Mesenchymal stem cell (in vitro differentiated cells and primary cell): ENCODE measurements at places on chromosomes 1 and 21.

DNA sequence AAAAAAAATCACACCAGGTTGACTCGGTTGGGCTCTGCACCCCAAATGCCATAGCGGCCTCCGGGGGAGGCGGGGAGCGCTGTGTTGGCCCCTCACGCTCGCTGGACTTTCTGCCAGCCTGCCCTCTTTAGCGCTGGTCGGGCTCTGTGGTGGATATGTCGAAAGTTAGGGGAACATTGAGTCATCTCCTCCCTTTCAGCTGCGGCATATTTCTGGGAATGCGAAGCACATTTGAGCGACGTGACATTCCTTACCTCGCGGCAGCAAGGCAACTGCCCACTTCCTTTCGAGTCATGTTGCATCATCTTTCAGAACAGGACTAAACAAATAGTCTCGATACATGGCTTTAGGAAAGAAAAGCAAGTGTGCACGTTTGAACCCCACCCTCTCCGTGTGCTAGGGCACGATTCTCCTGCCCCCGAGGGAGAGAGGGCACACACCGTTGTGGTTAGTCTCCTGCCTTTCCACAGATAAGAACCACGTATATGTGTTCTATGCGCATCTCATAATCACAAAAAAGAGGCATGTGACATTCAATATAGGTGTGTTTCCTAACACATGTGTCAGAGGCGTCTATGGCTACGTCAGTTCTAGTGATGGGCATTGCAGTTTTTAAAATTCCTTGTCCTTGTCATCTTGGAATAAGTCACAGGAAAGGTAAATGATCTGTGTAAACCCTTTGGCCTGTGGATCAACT is 105.9 kb upstream of the SLC45A1 start:
- DNase-seq: peak; percentile 98

GRCh38 chr1:176791906-176792305 is 328.9 kb downstream of the PAPPA2 start:
- no peak for DNase-seq

DNA sequence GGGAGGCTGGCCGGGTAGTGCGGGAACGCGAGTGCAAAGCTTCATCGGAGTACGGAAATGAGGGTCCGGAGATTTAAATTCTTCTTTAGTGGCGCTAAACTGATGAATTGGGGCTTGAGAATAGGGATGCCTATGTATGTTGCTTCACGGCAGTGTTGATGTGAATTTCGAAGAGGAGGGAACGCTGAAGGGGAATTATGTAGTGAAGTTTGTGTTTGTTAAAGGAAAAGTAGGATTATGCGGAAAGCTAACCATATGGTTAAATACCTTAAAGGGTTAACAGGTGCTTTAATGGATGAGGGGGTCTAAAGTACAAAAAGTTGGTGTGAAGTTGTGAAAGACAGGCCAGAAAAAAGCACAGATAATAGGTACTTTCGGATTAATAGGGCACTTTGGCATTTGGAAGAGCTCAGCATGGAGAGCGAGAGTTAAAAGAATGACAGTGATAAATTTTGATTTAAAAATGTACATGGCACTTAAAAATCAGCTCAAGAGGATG is 1.4 kb downstream of the HS2ST1 start:
- no peak for DNase-seq

DNA sequence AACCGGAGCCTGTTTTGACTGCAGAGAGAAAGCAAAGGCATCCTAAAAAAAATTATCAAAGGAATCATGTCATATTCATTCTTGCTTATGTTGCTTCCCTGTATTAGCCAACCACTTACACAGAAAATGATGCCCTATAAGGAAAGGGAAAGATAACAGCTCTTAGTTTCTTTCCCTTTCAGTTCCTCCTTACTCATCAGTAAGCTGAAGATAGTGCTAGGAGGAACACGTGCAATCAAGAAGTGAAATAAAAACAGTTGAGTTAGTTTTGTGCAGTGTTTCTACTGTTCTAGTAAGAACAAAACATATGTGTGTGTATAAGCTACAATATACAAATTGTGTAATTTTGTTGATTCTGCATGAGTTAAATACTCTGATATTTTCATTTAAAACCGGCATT is 45.3 kb upstream of the MTF2 start:
- peak; percentile 47 for DNase-seq

DNA sequence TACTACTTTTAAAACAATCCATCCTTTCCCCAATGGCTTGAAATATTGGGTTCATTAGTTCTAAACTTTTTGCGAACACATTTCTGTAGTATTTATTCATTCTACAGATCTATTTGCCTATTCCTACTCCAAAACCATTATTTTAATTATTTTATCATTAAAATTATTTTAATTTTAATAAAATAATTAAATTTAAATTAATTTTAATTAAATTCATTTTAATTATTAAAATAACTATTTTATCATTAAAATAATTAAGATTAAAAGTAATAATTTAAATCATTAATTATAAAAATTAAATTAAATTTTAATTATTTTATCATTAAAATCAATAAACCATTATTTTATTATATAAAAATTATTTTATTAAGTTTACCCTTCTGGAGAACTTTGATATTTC is 15.6 kb downstream of the EDEM3 start:
- DNase-seq: no peak

- no peak for DNase-seq
Observed at GRCh38 chr21:42533963-42534355, 20.3 kb downstream of the SLC37A1 start.

- DNase-seq: peak; percentile 40
Observed at GRCh38 chr1:161864577-161864976, 98.5 kb downstream of the ATF6 start.

DNA sequence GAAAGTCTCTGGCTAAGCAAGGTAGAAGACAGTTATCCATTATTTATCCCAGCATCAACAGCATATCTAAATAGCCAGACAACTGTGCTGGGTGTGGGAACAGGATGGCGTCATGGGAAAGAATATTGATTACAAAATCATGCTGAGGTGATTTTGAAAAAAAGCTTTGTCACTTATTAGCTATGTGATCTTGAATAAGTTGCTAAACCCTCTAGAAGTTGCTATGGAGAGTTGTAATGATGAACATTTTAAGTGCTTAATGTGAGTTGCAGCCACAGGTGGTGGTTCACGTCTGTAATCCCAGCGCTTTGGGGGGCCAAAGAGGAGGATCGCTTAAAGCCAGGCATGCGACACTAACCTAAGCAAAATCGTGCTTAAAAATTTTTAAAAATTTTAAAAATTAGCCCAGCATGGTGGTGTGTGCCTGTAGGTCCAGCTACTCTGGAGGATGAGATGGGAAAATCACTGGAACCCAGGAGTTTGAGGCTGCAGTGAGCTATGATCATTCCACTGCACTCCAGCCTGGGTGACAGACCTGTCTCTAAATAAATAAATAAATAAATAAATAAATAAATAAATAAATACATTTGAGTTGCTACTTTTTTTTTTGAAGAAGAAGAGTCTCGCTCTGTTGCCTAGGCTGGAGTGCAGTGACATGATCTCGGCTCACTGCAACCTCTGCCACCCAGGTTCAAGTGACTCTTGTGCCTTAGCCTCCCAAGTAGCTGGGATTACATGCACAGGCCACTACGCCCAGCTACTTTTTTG is 33.6 kb downstream of the WNT2B start:
- no peak for DNase-seq

DNA sequence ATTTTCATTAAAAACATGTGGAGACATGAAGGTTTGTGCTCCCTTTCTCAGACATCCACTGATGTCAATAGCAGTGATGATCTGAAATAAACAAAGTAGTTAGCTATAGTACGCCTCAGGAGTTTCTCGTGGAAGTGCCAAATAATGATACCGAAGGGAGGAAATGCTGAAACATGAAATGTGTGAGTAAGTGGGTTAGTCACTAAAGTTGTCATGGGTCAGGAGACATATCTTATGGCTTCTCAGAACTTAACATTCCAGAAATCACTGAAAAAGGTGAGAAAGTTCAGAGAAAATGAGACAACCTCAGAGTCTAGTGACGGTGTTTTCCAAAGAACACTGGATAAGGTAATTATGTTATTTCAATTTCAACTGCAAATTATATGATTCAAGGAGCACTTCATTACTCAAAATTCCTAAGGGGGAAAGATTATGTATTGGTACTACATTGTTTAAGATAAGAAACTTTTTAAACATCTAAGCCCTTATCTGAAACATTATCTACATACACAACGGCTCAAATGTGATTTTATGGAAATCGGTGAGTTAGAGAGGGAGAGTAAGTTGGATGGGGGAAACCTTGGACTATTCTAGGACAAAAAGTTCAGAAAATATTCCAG is 20.6 kb downstream of the NIBAN1 start:
- DNase-seq: peak; percentile 49

GRCh38 chr1:923131-923990 is at the start of gene SAMD11:
Gene SAMD11, plus strand, starts transcription at chr1:923923. Its CDS starts 509 bp downstream, at chr1:924432.
- DNase-seq: peak; percentile 84

GRCh38 chr1:113576271-113576670 is 183.0 kb downstream of the PHTF1 start:
- DNase-seq: no peak

- no peak for DNase-seq
Observed at GRCh38 chr1:200310824-200311223, 99.0 kb downstream of the ZNF281 start.

- no peak for DNase-seq
Observed at GRCh38 chr1:3323021-3323795, 131.3 kb upstream of the ARHGEF16 start.

DNA sequence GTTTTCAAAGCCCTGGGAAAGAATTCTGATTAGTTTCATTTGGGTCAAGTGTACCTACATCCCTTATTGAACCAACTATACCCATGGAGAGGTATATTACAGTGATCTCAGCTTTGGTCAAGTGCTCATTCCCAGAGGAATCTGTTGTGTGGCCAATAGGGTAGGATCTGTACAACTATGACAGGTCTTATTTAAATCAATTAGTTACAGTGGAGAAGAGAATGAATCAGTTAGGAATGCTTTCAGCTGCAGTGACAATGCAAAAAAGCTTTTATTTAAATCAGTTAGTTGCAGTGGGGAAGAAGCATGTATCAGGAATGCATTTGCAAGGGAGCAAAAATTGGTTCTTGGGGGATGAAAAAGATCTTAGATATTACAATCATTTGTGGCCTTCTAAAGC is 119.0 kb downstream of the FGGY start:
- DNase-seq: no peak

DNA sequence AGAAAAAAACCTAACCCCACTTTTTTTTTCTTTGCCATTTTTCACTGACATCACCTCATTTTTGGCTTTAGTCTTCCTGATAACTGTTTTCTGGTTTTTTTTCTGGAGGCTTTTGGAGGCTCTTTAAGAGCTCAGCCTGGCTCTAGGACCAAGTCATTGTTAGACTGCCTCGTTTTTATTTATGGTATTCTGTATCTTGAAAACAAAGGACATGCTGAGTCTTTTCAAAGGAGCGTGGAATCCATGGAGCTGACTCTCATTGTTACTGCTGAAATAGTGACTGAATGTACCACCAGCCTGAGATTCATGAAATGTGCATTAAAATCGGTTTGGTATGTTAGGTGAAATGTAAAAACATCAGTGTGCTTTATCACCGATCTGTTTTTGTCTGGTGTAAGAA is 28.0 kb downstream of the RASAL2 start:
- DNase-seq: no peak

DNA sequence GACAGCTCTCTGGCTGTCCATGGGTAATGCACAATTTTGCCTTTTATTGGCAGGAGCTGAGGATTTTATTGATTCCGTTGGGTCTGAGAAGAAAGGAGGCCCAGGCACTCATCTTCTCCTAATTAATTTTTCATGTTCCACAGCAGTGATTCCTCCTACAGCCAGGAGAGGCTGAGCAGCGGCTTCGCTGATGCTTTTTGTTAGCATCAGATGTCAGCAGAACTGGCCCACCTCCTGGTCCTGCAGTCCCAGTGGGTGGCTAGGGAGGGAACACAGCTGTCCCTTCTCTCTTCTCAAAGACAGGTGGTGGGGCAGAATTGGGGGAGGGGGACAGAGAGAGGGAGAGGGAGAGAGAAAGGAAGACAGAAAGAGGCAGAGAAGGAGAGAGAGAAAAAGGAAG is 5.7 kb downstream of the MT1HL1 start:
- no peak for DNase-seq

GRCh38 chr1:239893127-239893731 is 198.5 kb upstream of the FMN2 start:
- DNase-seq: no peak

DNA sequence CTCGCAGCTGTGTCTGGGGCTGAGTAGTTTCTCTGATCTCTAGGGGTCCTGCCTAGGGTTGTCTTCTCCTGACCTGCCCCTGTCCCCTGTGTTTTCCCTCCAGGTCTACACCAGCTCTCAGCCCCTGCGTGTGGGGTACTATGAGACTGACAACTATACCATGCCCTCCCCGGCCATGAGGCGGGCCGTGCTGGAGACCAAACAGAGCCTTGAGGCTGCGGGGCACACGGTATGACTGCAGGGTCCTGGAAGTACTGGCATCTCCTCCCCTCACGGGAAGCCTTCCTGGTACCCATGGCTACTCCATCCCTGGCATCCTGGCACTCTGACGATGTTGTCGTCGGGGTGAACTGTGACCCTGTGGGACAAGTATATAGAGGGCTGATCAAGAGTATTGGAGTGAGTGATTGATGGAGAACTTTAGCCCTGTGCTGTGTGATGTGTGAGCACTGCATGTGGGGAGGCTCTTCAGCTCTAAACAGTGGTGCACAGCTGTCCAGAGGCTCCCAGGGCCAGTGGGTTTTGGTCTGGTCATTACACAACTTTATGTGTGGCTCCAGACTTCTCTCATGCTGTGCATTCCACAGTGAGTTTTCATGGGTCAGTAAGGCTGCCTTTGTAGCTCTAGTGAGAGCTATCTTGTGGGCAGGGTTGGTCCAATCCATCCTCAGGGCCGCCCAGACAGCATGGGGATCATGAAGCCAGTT is 14.4 kb downstream of the FAAH start:
- DNase-seq: peak; percentile 22

DNA sequence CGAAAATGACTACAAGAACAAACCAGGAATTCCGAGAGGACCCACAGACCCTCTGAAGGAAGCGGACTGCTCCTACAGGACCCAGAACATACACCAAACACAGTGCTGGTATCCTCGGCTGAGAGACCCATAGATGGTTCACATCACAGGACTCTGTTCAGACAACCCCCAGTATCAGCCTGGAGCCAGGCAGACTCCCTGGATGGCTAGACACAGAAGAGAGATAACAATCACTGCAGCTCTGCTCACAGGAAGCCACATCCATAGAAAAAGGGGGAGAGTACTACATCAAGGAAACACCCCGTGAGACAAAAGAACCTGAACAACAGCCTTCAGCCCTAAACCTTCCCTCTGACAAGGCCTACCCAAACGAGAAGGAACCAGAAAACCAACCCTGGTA is 434.0 kb upstream of the NR5A2 start:
- no peak for DNase-seq

DNA sequence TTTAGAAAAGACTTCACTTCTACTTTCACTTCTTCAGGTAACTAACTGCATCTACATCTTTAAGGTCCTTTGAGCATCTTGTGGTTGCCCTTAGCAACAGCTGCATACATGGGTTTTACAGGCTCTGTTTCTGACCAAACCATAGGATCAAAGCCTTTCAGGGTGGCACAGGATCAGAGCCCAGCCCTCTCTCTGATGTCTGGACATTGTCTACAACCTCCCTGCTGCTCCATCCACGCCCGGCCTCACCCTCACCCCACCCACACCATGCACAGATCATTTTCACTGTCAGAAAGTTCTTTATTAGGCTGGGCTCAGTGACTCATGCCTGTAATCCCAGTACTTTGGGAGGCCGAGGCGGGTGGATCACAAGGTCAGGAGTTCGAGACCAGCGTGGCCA is 5.2 kb downstream of the NCF2 start:
- no peak for DNase-seq
